ENCODE measurements at places on chromosomes 7 and 10. TPM values are rescaled to one million over a fixed set of nuclear protein-coding genes. Genes with fewer than 3 reads are reported as not detected.

EMX2 gene
- 5.0 TPM for total RNA-seq

CFAP58 gene
- 1.5 TPM for total RNA-seq

MLLT10 gene
- total RNA-seq, result 102 TPM

DYNC1I1 gene
- total RNA-seq, result 31.7 TPM

AOC1 gene
- total RNA-seq, result not detected

KLF14 gene
- total RNA-seq, result 0.16 TPM

PRSS37 gene
- not detected for total RNA-seq

YAE1 gene
- total RNA-seq, result 60.3 TPM

PLCE1 gene
- total RNA-seq, result 28.2 TPM

STEAP4 gene
- 20.4 TPM for total RNA-seq

PDGFA gene
- total RNA-seq, result 18.0 TPM

OGDHL gene
- total RNA-seq, result 15.8 TPM

FMC1 gene
- total RNA-seq, result 8.5 TPM

CLCN1 gene
- total RNA-seq, result 0.22 TPM

EPDR1 gene
- 20.7 TPM for total RNA-seq

SFXN4 gene
- 12.5 TPM for total RNA-seq

ZNF722 gene
- total RNA-seq, result not detected

LRRD1 gene
- total RNA-seq, result 0.44 TPM

EGFR gene
- 44.1 TPM for total RNA-seq

IFIT1B gene
- 1.0 TPM for total RNA-seq

ZNF365 gene
- 2.9 TPM for total RNA-seq

KCND2 gene
- total RNA-seq, result 14.5 TPM

CALHM3 gene
- total RNA-seq, result not detected

ZPBP gene
- 5.7 TPM for total RNA-seq

ARHGAP21 gene
- 209 TPM for total RNA-seq

PRPS1L1 gene
- not detected for total RNA-seq

Measured in camera-type eye (tissue), 1 donor.